ENCODE measurements at places on chromosomes 6 and 20.

GRCh38 chr20:44028003-44028730, 113.5 kb downstream of the TOX2 start:
- DNase-seq = no peak

- no peak for DNase-seq
Observed at GRCh38 chr6:145018027-145018426, 717.3 kb downstream of the EPM2A start.

DNA sequence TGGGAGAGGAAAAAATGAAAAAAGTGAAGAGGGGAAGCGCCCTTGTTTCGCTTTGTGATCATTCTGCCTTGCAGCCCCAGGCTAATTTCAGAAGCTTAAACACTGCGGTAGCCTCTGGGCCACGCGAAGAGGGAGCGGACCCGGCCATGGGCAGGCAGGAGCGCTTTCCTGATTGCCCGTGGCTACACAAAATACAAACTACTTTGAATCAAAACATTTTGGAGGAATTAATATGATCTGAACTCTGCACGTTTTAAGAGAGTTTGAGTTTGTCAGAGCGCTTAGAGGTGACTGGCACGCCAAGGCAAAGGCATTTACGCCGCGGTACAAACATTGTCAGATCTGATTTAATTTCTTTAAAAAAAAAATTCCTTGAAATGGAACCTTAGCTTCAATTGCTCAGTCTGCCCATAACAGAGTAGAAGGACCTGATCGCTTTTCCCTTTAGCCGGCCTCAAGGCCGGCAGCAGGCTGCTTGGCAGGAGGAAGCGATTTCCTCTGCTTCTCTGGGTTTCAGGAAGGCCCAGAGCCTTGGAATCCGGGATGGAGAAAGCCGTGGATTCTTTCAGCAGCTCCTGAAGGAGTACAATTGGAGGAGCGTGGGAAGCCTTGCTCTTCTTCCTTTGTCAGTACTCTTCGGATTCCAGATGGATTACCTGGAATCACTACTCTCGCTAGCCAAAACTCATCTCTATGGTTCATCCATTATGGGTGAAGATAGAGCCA, 9.7 kb downstream of the TFAP2D start:
- DNase-seq = no peak

DNA sequence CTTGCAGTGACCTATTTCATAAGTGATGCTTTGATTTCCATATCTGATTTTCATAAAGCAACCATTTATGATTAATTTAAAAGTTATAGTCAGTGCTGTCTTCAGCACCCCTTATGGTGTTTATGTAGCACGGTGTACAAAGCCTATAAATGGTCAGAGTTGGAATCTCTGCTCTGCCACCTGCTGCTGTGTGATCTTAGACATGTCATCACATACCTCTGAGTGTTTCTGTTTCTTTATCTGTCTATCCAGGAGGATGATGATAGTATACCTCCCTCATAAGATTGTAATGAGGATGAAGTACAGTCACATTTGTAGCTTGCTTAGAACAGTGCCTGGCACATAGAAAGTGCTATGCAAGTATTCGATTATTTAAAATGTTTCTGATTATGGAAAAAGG, 100.5 kb downstream of the SAMD3 start:
- DNase-seq = no peak

GRCh38 chr6:96505363-96505762, 16.2 kb upstream of the UFL1 start:
- DNase-seq = no peak

DNA sequence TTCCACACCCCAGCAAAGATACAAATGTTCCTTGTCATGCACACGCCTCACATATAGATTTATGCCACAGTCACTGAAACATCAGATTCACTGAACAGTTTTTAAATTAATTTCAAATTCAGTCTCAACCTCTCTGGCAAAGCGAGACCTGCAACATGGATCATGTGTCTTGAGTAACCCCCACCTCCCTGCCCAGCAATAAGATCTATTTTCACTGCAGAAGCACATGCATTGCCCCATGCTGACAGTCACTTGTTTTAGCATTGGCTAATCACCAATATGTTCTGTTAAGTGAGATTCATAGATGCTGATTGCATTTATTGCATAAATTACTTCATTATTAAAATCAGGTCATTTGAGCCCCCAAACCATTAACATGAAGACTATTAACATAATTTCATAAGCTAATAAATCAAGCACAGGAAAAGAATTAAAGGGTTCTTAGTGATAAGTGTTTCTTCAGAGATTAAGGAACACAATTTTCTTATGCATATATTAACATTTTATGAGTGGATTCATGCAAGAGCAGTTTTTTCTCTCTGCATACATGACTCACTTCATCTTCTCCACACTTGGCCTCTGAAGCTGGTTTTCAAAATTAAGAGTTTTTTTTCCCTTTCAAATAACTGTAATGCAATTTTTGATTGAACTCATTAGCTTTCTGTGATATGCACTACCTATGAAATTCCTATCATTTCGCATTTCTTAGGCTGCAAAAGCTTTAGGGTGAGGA, 173.2 kb upstream of the SOX4 start:
- DNase-seq = no peak

GRCh38 chr6:3341467-3341866, 82.7 kb downstream of the PSMG4 start:
- DNase-seq = no peak

DNA sequence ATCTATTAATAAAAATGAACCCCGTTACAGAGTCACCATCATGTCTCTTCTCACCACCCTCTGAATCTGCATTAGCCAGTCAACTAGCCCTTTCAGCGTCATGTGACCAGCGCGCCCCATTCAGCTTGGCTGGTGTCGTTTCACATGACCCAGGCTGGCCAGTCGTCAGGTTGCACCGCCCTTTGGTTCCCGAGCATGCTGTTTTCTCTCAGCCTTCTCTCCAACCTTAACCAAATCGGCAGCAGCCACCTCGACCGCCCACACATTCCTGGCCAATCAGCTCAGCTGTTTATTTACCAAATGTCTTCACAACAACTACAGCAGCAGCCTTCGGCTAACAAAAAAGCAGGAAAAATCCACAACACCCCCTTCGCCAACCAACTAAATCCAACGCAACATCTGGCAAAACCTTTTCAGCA, 5.6 kb downstream of the SRSF3 start:
- no peak for DNase-seq

GRCh38 chr20:33332905-33333456, 50.0 kb downstream of the BPIFB1 start:
- no peak for DNase-seq

GRCh38 chr6:112986321-112986720, 639.2 kb downstream of the RFPL4B start:
- DNase-seq = no peak

GRCh38 chr6:134287859-134288537, 29.9 kb downstream of the SGK1 start:
- DNase-seq = no peak

GRCh38 chr20:5848711-5849505, 98.7 kb downstream of the SHLD1 start:
- no peak for DNase-seq

- DNase-seq = no peak
Observed at GRCh38 chr6:5439749-5440148, 178.4 kb downstream of the FARS2 start.

DNA sequence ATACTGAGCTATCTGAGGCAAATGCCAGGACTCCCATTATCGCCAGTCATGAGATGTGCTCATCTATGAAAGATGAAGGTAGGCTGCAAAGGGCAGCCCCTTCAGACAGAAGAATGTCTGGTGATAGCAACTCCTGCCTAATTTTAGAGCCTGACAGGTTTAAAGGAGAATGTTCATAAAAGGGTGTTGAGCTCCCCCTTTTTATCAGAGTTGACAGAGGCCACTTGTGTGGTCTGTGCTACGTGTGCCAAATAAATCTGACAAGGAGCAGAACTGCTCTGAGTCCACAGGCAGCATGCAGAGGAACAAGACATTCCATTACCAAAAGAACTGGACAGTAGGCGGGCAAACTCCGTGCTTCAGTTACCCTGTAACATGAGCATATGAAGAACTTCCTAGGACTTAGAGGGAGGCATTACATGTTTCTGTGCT, 101.8 kb downstream of the PREP start:
- no peak for DNase-seq

GRCh38 chr6:51495096-51495495, 592.3 kb downstream of the PKHD1 start:
- no peak for DNase-seq

- no peak for DNase-seq
Observed at GRCh38 chr6:11917951-11918738, 94.0 kb upstream of the HIVEP1 start.

DNA sequence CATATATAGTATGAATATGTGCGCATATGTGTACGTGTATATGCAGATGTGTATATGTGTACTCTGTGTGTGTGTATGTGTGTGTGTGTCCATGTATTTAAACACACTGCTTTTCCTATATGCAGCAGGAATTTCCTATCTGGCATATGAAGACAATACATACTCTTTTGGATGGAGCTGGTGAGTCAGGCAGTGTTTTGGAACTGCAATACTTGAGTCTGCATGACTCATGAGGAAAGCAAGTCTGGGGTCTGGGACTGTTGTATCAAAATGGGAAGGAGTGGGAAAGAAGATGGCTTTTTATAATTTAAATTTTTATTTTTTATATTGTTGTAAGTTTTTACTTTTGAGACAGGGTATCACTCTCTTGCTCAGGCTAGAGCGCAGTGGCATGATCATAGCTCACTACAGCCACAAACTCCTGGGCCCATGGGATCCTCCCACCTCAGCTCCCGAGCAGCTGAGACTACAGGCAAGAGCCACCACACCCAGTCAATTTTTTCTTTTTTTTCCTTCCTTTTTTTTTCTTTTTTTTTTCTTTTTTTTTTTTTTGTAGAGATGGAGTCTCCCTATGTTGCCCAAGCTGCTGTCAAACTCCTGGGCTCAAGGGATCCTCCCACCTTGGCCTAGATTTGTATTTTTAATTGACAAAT, 72.2 kb downstream of the ATXN1 start:
- no peak for DNase-seq

GRCh38 chr6:127173156-127173940, 54.9 kb downstream of the RSPO3 start:
- no peak for DNase-seq
